ENCODE measurements at places on chromosomes 13 and 19.

GRCh38 chr13:76953968-76954367 lies 5.7 kb downstream of the ACOD1 start:
- no peak for DNase-seq

DNA sequence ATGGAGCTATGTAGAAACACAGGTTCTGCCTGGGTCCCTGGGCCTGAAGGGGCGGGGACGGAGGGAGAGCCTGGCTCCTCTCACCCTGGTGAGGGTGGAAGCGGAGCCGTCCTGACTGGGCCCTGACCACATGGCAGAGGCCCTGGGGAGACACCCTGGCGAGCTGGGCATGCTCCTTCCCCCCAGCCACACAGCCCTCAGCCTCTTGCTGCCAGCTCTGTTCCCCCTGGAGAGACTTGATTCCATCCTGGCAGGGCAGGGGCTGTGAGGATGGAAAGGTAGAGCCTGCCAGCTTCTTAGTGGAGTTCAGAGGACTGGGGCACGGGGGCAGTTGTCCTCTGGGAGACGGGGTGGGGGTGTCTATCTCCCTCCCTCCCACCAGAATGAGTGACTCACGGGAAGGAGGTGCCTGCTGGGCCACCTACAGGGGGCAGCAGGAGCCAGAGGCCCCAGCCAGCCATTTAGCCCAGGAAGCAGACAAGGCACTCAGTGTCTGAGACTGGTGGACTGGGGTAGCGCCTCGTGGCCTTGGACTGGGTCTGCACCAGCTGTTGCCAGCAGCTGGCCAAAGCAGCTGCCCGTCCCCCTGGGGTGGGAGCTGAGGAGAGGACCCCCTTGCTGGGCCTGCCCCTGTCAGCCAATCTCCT lies 22.8 kb upstream of the RNF17 start:
- no peak for DNase-seq

- no peak for DNase-seq
Measured at GRCh38 chr13:27135023-27135422, 36.6 kb downstream of the USP12 start.

- DNase-seq, result no peak
Measured at GRCh38 chr19:42461700-42462324, 19.1 kb upstream of the CXCL17 start.

DNA sequence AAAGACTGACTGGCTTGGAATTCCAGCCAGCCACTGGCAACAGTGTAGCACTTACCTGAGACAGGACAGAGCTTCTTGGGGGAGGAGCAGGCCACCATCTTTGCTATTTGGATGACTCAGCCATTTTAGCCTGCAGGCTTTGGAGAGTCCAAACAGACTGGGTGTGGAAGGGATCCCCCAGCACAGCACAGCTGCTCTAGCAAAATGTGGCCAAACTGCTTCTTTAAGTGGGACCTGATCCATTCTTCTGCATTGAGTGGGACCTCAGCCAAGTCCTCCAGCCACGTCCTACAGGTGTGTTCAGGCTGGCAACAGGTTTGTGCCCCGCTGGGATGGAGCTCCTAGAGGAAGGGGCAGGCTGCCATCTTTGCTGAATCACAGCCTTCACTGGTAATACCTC lies 80.0 kb downstream of the NDFIP2 start:
- DNase-seq, result no peak

DNA sequence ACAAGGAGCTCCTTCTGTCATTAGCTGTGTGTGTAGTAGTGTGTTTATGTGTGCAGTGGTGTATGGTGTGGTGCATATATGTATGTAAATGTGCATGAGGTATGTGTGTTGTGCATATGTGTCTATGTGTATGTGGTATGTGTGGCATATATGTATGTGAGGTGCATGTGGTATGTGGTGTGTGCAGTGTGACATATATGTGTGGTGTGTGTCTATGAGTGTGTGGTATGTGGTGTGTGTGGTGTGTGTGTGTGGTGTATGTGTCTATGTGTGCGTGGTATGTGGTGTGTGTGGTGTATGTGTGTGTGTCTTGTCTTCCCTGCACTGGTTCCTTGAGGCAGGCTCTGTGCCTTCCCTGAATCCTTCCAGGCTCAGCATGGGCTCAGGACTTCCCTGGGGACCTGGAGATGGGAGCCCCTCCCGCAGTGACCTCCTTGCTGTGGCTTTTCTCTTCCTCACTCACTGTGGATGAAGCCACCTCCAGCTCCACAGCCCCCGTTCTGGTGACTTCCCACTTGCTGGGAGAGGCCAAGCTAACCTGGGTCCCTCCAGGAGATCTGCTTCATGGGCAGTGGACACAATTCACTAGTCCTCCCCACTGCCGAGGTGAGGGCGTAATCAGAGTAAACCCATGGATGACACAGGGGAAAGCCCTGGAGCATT lies 64.2 kb downstream of the CCDC70 start:
- DNase-seq, result no peak

DNA sequence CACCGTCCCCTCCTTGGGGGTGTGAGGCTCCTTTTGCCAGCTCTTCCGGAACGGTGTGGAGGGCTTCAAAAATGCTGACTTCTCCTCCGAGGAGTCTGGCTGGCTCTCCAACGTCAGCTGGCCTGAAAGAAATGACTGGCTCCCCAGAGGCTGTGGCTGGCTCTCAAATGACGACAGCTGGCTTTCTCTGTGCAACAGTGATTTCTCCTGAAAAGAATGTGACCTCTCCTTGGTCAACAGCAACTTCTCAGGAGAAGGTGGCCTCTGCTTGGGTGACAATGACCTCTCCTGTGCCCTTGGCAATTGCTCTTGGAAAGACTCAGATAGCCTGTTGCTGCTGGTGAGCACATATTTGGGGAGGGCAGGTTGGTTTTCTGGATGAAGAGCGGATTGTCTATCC lies 29.2 kb downstream of the ONECUT3 start:
- no peak for DNase-seq

GRCh38 chr19:5479958-5480357 lies 24.7 kb downstream of the ZNRF4 start:
- no peak for DNase-seq

DNA sequence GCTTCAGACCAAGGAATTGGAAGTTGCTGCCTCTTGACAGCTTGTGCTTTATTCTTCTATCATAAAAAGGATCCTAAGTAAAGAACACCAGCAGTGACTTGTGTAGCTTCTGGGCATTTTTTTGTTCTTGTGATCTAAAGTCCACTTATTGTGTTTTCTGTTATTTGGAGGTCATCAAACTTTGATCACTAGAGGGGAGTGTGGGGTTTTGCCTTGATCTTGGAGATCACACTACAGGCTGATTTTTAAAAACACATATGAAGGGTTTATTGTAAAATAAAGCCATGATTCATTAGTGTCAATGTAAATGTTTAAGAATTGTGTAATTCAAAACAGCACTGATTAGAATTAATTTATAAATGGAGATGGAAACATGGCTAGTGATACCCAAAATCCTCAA lies 328.7 kb upstream of the EDNRB start:
- no peak for DNase-seq

DNA sequence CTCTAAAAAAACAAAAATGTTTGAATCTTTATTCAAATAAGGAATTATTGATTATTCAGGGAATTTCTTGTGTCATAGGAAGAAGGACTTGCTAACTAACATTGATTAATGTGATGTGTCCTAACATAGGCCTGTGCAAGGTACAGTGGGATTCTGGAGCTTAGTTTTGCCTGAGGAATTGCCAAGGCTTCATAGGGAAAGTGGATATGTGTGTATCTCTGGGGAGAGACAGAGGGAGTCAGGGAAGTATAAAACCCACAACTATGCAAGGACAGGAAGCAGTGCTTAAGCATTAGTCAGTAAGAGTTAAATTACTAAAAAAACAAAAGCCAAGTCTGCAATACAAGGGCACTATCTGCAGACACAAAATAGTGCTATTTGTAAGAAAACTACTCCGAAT lies 59.6 kb downstream of the WDFY2 start:
- peak; percentile 51 for DNase-seq

DNA sequence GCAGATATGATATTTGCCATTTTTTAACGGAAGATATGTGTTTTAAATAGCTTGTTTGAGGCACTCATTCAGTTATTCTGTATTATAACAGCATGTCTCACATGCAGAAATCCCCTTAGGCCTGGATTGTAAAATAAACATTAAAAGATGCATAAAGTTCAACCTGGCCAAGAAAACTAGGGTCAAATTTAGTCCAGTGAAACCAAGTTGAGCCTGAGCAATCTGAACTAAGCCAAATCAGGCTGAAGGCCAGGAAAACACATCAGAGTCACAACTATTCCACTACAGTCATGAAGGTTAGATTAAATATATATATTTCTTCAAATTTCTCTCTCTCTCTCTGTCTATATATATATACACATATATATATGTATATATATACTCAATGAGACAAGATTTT lies 504.8 kb downstream of the SLITRK1 start:
- no peak for DNase-seq

DNA sequence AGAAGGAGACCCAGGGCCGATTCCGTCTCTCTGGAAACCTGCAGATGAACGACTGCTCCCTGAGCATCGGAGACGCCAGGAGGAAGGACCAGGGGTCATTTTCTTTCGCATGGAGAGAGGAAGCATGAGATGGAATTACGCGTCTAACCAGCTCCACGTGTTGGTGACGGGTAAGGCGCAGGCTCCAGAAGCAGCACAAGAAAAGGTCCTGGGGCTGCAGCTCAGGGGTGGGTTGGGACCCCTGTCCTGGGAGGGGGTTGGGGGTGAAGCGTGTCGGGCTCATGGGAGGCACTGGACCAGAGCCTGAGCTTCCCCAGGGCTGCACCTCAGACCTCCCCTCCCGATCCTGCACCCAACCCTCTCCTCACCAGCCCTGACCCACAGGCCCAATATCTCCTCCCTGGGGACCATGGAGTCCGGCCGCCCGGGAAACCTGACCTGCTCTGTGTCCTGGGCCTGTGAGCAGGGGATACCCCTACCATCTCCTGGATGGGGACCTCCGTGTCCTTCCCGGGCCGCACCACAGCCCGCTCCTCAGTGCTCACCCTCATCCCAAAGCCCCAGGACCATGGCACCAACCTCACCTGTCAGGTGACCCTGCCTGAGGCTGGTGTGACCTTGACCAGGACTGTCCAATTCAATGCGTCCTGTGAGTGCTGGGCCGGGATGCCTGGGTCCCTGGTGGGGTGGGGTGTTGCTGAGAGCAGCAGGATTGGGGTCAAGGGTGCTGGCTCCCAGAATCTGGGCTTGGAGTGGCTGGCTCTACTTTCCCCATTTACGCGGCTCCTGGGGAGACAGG lies 39.6 kb upstream of the CD33 start:
- no peak for DNase-seq

- peak; percentile 67 for DNase-seq
Measured at GRCh38 chr13:43905435-43906031, 25.8 kb downstream of the LACC1 start.

GRCh38 chr19:7460562-7460966 lies 28.3 kb downstream of the PEX11G start:
- DNase-seq, result no peak

DNA sequence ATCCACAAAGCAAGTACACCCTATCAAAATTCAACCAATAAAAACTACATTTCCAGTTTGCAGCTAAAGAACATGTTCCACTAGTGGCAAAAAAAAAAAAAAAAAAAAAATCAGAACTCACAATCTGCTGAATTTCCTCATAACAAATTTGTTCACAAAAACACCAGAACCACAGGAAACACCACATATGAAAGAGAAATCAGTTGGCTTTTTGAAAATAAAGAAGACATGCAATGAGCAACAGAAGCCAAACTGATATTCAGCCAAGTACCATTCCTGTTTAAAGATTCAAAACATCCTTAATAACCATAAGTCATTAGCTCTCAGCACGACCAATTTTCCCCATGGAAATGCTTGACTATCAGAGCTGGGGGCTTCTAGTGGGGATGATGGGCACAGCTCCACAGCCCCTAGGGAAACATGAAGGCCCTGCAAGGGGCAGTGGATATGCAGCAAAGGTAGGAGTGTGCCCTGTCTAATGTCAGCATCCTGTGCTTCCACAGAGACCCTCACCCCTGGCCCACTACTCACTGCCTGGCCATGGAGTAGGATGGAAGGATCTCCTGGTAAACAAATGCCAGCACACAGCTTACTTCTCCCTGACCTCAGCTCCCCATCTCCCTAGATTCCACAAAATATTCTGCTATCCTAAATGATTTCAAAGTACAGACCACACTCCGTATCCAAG lies 74.0 kb upstream of the DOCK9 start:
- DNase-seq, result no peak

- DNase-seq, result no peak
Measured at GRCh38 chr19:6236310-6237291, 43.2 kb downstream of the MLLT1 start.

- DNase-seq, result no peak
Measured at GRCh38 chr13:22278336-22278929, 607.6 kb downstream of the FGF9 start.

- no peak for DNase-seq
Measured at GRCh38 chr19:7622933-7623685, 6.2 kb downstream of the XAB2 start.

GRCh38 chr13:49571299-49572240 lies 13.8 kb downstream of the RCBTB1 start:
- DNase-seq, result no peak

DNA sequence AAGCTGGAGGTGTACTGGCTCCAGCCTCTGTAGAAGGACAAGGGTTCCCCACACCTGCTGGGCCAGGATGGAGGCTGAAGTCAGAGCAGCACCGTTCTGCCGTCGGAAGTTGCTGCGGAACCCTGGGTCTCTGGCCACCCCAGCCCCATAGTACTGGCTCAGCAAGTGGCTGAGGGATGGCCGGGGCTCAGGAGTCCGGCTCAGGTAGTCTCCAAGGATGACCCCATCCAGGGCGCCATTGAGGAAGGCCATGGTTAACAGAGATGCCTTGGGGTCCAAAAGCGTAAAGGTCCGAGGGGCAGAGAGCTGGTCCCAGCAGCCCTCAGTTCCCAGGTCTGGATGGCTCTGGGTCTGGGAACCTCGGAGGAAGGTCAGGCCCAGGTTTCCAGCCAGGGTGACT lies 3.7 kb downstream of the PGLYRP2 start:
- DNase-seq, result no peak

DNA sequence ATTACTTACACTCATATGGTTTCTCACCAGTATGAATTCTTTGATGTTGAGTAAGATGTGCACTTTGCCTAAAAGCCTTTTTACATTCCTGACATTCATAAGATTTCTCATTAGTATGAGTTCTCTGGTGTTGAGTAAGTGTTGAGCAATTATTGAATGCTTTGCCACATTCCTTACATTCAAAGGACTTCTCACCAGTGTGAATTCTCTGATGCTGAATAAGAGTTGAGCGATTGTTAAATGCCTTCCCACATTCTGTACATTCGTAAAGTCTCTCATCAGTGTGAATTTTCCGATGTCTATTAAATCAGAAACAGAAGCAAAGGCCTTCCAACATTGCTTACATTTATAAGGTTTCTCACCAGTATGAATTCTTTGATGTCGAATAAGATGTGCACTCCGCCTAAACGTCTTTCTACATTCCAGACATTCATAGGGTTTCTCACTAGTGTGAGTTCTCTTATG lies 14.2 kb upstream of the ZFP30 start:
- DNase-seq, result no peak

- no peak for DNase-seq
Measured at GRCh38 chr13:105466376-105466775, 1069.1 kb downstream of the EFNB2 start.

GRCh38 chr19:29193155-29193554 lies 19.8 kb downstream of the UQCRFS1 start:
- DNase-seq, result no peak

- DNase-seq, result peak; percentile 39
Measured at GRCh38 chr13:112928972-112929782, 39.8 kb upstream of the MCF2L start.

- no peak for DNase-seq
Measured at GRCh38 chr19:34118879-34119748, 53.2 kb upstream of the LSM14A start.
